ENCODE measurements at places on chromosomes 1 and 21. TPM values are rescaled to one million over a fixed set of nuclear protein-coding genes. Genes with fewer than 3 reads are reported as not detected.

Gene ZBTB8A
- 10.4 TPM for total RNA-seq

Gene TRABD2B
- 3.4 TPM for total RNA-seq

Gene PER3
- 9.4 TPM for total RNA-seq

Gene TIAM1
- 30.7 TPM for total RNA-seq

DNA sequence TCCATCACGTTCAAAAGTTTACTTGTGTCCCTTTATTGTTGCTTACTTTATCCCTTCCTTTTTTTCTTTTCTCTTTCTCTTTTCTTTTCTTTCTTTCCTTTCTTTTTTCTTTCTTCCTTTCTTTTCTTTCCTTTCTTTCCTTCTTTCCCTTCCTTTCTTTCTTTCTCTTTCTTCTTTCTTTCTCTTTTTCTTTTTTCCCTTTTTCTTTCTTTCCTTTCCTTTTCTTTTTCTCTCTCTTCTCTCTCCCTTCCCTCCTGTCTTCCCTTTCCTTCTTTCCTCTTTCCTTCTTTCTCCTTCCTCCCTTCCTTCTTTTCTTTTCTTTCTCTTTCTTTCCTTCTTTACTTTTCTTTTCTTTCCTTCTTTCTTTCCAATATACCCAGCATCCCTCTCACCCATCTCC lies 391.2 kb downstream of the DPYD start:
- no peak for DNase-seq

GRCh38 chr21:28834335-28835238 lies 158.1 kb downstream of the LTN1 start:
- no peak for DNase-seq

- DNase-seq, result peak; percentile 90
Observed at GRCh38 chr1:156149374-156150332, 3.7 kb upstream of the SEMA4A start.

GRCh38 chr1:118993700-118994026 lies 5.5 kb upstream of the TBX15 start:
- no peak for DNase-seq

GRCh38 chr1:198936371-198937083 lies 297.7 kb downstream of the PTPRC start:
- DNase-seq, result no peak

- no peak for DNase-seq
Observed at GRCh38 chr1:230661976-230662375, 19.7 kb downstream of the COG2 start.

Data from H1 (cell line).